NCI-H1092 (cell line): ENCODE measurements at places on chromosomes 11 and 22.
A peak's percentile ranks its signal among the peaks of the same experiment; 100 is the strongest.

- DNase-seq = no peak
Observed at GRCh38 chr11:70036971-70037882, 40.9 kb upstream of the ANO1 start.

DNA sequence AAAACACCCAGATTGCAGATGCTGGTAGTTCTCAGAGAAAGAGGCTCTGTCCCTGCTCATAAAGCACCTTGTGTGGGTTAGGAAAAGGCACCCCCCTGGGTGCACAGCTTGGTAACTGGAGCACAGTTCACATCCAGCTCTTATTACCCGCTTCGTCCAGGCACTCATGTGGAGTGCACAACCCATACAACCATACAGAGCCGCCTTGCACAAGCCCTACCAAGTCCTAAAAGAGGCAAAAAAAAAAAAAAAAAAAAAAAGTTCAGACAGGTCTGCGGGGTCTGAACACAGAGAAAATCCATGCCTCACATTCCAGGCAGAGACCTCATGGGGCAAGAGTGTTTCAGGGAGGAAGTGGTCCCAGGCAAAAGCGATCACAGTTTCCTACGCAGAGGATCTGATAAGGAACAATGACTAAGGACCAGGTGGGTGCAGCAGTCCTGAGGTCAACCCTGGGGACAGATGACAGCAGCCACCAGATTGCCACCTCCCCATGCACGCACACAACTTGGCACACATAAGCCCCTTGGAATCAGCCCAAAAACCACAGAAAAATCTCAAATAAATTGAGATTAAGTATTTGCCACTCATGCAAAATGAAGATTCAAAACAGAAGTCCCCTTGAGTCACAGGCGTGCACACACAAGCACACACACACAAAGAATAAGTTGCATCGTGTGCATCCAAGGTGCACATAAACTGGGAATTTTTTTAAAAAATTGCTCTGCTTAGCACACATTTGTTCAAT lies 12.3 kb downstream of the MB start:
- no peak for DNase-seq

- no peak for DNase-seq
Observed at GRCh38 chr22:37708580-37709444, 12.0 kb downstream of the TRIOBP start.

- DNase-seq = no peak
Observed at GRCh38 chr11:35242412-35243242, 103.7 kb downstream of the CD44 start.

GRCh38 chr11:64134963-64135362 lies 30.9 kb downstream of the MACROD1 start:
- DNase-seq = no peak

DNA sequence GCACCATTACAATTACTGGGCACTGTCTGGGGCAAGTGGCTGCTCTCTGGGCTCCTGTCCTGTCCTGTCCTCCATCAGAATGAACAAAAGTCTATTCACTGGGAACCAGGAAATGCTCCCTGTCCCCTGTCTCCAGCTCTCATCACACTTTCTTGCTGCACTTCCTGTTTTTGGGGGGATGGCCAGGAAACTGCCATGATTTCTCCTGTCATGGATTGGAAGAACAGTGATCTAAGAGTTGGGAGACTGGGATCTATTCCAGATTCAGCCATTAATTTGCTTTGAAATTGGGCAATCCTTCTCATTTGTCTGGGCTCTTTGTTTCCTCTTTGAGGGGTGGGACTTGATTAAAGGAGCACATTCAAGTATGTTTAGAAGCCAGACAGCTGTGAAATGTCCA lies 61.4 kb upstream of the KIRREL3 start:
- no peak for DNase-seq

DNA sequence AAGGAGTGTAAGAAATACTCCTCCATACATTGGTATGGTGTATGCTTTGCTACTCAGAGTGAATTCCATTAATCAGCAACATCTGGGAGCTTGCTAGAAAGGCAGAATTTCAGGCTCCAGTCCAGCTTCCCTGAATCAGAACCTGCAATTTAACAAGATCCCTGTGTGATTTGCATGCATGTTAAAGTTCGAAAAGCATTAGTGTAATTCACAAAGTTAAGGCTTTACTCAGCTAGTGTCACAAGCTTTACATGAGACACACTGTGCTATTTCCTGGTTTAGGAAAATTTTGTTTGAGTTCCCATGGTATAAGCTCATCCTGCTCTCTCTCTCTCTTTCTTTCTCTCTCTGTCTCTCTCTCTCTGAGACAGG lies 37.0 kb upstream of the HEPHL1 start:
- DNase-seq = no peak

GRCh38 chr22:45696227-45696626 lies 24.6 kb downstream of the ATXN10 start:
- DNase-seq = no peak

DNA sequence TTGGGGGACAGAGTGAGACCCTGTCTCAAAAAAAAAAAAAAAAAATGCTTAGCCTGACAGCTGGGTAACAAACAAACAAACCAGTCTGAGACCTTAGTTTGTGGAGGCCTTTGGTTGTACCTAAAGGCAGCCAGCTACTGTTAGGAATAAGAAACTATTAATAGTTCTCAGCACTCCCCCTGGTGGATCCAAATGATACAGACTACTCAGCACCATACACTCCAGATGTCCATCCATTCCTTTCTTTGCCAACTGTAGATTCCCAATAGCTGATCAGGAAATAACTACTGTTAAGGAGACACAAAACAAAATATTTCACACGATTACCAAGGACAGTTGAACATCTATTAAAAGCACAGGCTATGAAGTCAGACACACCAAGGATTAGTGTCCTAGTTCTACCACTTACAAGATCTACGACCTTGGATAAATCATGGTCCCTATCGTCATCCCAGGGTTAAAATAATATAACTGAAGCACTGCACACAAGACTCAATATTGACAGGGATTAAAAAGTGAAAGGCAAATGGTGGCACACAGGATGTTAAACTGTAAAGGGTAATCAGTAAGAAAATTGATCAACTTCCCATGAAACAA lies 17.2 kb downstream of the CLDN25 start:
- DNase-seq = no peak

- DNase-seq = no peak
Observed at GRCh38 chr11:115623021-115623451, 118.8 kb upstream of the CADM1 start.

- peak; percentile 77 for DNase-seq
Observed at GRCh38 chr11:127074151-127074761, 73.7 kb upstream of the KIRREL3 start.

DNA sequence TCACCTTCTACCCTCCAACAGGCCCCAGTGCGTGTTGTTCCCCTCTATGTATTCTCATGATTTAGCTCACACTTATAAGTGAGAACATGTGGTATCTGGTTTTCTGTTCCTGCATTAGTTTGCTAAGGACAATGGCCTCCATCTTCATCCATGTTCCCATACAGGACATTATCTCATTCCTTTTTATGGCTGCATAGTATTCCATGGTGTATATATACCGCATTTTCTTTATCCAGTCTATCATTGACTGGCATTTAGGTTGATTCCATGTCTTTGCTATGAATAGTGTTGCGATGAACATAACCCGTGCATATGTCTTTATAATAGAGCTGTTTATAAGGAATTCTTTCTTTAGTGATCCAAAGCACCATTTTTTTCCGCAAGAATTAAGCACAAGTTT lies 28.5 kb upstream of the TLCD5 start:
- DNase-seq = no peak
